ENCODE measurements at places on chromosomes 13 and 19. TPM values are rescaled to one million over a fixed set of nuclear protein-coding genes. Genes with fewer than 3 reads are reported as not detected.

The CYP2A7 gene
- total RNA-seq = not detected

GRCh38 chr13:51977625-51978024 lies 33.6 kb downstream of the ATP7B start:
- no peak for DNase-seq

The ELSPBP1 gene
- not detected for total RNA-seq

DNA sequence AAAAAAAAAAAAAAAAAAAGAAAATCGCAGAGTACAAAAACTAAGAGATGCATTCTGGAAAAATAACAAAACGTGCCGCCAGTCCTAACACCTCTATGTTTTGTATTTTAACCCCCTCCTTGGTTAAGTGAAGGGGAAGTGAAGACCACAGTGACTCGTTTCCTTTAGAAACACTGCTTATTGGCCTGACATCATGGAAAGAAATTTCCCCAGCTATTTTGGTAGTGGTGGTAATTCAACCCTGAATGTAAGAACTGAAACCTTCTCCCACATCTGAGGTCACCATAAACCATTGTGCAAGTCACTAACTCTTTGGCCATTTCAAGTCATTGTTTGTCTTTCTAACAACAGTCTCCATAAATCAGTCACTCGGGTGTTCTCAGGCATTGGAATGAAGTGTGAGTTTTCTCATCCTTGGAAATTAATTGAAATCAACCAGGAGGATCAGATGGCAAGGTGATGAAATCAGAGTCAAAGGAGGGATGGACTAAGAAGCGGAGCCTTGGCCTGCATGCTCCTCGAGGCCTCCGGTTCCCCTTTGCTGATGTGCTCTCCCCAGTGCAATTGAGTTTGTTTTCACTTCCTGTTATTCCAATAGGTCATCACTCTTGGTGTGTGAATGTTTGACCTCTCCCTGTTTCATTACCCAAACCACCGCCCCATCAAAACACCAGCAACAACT lies 443.9 kb downstream of the FGF9 start:
- DNase-seq = no peak

DNA sequence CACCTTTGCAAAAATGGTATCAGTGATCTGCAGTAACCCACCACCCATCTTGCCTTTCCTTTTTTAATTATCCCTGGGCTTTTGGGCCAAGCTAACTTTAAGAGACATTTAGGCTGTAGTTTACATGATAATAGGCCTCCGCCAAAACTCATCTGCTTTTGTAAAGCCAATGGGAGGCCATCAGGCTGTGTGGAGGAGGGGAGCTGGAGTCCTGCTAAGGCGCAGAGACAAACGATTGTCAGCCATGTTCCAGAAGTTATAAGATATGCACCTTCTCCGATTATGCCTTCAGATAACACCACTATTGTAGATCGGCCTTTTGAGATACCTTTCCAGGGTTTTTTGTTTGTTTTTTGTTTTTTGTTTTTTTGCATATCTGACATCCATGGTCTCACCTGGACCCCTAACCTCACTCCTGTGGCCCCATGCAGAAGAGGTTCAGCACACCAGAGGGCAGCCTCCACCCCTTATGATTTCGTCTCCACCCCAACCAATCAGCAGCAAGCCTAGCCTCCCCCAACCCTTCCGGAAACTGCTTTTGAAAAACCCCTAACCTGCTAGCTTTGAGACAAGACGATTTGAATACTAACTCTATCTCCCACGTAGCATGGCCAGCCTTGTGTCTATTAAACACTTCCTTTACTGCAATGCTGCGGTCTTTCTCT lies 113.9 kb upstream of the UBL3 start:
- DNase-seq = no peak

- no peak for DNase-seq
Measured at GRCh38 chr19:5700455-5701092, 10.5 kb downstream of the RPL36 start.

DNA sequence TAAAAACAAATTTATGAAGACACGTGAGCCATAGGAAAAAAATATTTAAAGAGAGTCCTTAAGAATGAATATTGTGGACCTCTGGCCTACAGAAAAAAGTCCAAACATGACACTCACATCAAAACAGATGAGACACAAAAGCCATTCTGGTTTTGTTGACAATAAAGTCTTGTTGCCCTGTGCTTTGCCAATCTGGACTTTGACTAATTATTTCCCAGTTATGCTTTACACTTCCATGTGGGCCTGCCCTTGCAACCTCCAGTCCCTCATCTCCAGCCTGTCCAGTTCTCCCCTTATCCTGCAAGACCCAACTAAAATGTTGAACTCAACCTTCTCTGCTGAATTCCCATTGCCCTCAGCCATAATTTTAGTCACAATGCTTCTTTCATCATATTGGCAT lies 184.5 kb upstream of the SERP2 start:
- no peak for DNase-seq

- DNase-seq = no peak
Measured at GRCh38 chr19:55071129-55071502, 4.6 kb upstream of the EPS8L1 start.

The DNAAF3 gene
- 0.40 TPM for total RNA-seq

- no peak for DNase-seq
Measured at GRCh38 chr13:97077341-97077740, 83.1 kb upstream of the OXGR1 start.

DNA sequence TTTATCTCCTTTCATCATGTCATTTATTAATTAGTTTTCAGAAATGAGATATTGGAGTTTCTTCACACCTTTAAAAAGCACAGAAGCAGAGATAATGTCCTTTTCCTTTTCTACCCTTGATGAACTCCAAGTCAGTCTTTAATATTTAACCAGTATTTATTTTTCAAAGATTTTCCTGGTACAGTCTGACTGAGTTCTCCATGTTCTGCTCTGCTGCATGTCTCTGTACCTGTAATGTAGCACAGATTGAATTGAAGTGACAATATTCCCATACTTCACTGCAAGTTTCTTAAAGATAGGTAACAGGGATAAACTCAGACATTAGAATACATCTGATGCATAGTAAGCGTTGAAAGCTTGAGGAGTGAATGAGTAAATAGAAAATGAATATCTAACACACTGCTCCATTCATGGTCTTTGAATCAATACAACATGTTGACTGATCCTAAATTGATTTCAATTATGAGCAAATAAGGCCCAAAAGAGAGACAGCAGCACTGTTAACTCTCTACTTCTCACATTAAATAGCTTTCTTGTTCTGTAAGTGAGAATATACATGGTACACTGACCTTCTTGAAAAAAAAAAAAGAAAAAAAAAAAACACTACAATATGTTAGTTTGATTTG lies 1323.6 kb upstream of the PRR20A start:
- DNase-seq = no peak

The LENG8 gene
- total RNA-seq = 21.8 TPM

DNA sequence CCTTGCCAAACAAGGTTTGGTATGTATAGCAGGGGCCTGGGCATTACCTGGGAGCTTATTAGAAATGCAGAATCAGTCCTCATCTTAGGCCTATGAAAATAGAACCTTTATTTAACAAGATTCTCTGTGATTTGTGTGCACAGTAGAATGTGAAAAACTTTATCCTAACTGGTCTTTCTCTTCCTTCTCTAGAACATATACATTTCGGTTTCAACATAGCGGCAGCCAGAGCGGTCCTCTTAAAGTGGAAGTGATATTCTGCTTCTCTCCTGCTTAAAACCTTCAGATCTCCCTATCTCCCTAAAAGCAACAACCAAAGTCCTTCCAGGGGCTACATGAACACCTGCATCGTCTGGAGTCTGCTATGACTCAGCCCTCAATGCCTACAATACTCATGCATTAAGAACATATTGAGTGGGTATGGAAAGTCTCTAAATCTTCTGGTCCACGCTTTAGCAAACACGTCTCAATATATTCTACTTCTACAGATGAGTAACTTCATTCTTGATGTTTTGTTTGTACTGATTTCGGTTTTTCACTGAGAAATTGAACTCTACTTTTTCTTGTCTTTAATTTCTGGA lies 84.5 kb downstream of the SPRY2 start:
- DNase-seq = no peak

The MBD3L3 gene
- not detected for total RNA-seq

The ICAM5 gene
- total RNA-seq = not detected

The LSM7 gene
- 79.4 TPM for total RNA-seq

GRCh38 chr13:113970810-113971470 lies 2.9 kb downstream of the C13orf46 start:
- peak; percentile 47 for DNase-seq

- no peak for DNase-seq
Measured at GRCh38 chr13:113364311-113364889, 470 bp upstream of the GRTP1 start.

- DNase-seq = no peak
Measured at GRCh38 chr13:34151885-34152284, 333.9 kb downstream of the RFC3 start.

DNA sequence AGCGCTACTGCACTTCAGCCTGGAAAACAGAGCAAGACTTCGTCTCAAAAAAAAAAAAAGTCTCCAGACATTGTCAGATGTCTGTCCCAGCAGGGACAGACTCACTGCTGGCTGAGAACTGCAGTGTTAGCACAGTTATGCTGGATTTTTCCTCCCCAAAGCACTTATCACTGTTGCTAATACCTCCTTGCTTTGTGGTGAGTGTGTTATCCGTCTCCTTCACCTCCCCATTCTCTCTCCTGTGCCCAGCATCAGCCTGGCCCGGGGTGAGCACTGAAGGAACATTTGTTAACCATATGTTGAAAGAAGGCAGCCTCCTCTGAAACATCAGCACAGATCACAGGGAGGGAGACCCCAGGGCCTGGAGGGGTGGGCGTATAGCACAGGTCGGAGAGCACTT lies 11.3 kb downstream of the MYO9B start:
- DNase-seq = no peak

The FUT6 gene
- not detected for total RNA-seq

DNA sequence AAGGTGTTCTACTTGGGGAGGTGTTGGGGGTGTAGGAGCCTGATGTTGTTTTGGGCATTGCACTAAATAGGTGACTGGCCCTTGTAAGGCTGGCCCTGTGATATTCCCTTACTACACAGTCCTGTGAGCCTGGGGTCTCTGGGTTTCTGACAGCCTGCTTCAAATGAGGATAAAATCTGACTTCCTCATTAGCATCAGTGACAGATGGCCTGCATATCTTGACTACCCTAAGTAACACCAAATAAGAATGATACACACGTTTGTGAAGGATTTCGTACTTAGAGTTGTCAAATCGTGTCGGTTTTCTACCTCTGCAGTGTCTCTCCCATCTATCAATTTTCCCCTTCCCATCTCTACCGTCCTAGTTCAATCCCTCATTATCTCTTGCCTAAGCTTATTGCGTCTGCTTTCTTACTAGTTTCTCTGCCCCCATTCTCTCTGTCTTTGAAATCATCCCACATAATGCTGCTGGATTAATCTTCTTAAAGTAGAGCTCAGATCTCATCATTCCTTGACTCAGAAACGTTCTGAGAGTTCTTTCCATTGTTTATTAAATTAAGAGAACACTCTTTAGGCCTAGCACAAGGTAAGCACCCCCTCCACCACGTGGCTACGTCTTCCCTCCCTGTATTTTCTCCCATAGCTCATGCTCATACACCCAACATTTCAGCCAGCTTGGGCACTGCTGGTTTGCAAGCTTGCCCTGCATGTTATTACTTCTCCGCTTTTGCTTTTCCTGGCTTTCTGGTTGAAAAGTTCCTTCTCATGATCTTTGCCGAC lies 26.2 kb upstream of the CNMD start:
- DNase-seq = no peak

DNA sequence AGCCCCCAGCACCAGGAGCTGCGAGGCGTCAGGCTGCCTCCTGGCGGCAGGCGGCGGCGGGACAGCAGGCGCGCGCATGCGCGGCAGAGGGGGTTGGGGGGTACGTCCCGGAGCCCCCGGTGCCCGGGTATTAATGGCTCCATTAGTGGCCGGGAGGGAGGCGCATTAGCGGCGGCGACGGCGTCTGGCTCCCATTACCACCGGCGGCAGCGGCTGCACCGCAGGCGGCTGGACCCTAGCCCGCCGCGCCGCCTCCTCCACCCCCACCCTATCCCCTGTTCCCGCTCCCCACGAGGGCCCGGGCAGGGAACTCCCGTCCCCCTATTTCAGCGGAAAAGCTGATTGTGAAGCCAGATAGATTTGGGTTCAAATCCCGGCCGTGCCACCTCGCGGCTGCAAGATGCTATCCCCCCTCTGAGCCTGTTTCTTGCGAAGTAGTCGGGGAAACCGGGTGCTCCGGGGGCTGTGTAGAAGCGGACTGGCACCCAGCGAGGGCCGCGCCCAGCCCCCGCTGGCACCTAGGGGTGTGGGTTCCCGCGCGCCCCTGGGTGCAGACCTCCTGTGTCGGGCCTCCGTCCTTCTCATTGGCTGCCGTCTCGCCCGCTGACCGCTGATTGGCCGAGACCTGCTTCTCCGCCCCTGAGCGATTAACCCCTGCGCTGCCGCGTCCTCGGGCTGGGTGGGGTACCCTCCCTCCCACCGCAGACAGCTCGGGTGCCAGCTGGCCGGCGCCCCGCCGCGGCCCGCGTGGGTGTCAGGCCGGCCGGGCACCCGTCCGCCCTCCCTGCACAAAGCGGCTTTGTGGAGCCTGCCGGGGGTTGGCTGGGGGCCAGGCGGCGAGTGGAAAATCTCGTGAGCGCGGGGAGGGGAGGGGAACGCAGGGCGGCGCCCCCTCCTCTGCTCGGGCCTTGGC lies 11.1 kb downstream of the CIC start:
- DNase-seq = peak; percentile 92

DNA sequence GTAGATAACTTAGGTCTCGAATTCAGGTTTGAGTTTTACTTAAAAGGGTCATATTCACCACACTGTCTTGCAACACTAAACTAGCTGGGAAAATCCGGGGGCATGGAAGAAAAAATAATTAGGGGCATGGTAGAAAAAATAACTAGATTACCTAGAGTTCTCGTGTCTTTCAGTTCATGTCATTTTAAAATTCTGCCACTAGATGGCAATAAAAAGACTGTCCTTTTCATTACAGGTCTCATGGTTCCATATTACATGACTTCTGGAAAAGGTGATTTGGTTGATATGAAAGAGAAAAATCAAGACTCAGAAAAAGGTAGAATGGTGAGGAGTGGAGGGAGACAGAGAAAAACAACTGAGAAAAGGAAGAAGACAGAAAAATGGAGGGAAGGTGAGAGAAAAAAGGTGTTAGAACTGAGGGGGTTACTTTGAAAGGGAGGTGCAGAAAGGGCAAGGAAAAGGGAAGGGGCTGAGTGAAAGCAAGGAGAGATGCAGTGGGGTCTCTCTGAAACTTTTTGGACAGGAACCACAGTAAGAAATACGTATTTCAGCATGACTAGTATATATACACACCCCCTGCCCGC lies 299.0 kb downstream of the KLF12 start:
- peak; percentile 51 for DNase-seq

DNA sequence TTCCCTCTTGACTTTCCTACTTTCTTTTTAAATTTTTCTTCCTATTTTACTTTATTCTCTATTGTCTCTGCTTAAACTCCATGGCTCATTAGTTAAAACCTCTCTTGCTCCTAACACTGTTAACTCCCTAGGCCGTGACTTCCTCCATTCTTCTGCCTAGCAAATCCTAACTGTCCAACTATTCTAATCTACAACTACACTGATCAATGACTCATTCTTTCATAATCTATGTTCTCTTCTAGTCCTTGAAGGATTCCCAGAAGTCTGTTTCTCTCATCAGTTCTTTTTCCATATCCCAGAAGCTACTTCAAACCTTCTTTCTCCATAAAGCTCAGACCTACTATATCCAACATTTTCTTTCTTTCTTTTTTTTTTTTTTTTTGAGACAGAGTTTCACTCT lies 66.9 kb downstream of the MICU2 start:
- no peak for DNase-seq

The IGFL2 gene
- total RNA-seq = not detected

- peak; percentile 67 for DNase-seq
Measured at GRCh38 chr13:51584731-51585672, 740 bp downstream of the WDFY2 start.
